Head of caudate nucleus (tissue), 42 donors: ENCODE measurements at places on chromosomes 4 and X.

DNA sequence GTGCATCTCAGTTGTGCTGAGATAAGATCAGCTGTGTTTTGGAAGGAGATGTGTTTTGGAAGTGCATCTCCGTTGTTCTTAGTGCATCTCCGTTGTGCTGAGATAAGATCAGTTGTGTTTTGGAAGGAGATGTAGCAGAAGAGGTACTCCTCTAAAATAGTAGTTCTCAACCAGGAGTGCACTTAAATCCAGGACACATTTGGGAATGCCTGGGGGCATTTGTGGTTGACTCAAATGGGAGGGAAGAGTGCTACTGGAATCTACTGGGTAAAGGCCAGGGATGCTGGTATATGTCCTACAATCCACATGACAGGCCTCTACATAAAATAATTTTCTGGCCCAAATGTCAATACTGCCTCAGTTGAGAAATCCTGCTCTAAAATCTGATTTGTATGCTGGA is 70.8 kb upstream of the CHRDL1 start:
- DNase-seq = no peak

- no peak for DNase-seq
Observed at GRCh38 chr4:24514808-24515207, 69.5 kb downstream of the DHX15 start.

- DNase-seq = no peak
Observed at GRCh38 chr4:36677112-36677511, 395.7 kb downstream of the DTHD1 start.

- no peak for DNase-seq
Observed at GRCh38 chrX:106898462-106898861, 4.7 kb downstream of the RIPPLY1 start.

DNA sequence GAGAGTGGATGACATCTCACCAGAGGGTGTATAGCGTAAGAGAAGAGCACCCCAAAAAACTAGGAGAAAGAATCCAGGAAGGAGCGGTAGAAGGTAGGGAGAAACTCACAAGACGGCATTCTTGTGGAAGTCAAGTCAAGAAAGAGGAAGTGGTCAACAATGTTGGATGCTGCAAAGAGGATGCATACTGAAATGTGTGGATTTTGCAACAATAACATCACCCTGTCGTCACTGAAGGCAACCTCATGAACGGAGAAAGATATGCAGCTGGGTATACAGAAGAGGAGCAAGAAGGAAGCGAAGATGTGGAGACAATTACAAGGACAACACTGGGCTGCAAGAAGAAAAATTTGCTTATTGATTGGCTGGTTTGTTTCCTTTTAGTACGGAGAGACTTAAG is 11.4 kb upstream of the TAPT1 start:
- no peak for DNase-seq

GRCh38 chrX:50680990-50681389 is 133.0 kb downstream of the SHROOM4 start:
- DNase-seq = peak; percentile 33

- no peak for DNase-seq
Observed at GRCh38 chr4:127708985-127709384, 21.2 kb upstream of the SLC25A31 start.

- no peak for DNase-seq
Observed at GRCh38 chr4:133921280-133922195, 280.1 kb downstream of the PABPC4L start.

DNA sequence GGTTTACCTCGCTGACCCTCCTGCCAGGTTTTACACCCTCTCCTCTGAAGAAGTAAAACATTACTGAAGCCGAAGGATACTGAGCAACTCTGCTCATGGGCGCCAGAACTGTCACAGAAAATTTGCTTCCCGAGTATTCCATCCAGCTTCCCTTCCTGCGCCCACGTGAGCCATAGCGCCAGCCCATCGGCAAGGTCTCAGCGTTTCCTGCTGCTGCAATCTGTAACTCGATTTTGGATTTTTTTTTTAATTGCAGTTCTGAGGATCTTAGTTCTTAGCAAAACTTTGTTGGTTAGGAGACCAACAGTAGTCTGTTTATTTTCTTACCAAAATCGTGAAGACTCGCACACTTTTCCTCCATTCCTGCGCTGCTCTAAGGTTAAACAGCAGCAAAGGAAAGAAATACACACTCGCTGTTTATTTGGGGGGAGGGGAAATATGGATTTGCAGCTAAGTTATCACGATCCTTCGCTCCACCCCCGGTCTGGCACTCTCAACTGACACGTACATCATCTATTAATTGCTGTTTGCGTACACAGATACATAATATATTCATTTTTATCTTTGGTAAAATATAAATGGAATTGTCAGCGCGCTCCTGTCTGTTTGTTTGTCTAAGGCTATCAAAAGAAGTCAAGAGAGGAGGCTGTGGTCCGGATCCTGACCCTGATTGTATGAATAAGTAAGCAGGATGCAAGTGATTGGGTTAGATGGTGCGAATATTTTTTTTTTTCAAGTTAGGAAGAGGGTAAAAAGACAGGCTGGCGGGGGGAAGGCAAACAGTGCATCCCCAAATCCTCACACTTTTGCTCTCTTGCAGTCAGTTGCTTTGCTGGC is at the start of gene TLL1:
Gene TLL1, plus strand, starts transcription at position 777 of the 837 bp plus-strand sequence. CDS start 668 bp downstream, outside the sequence.
- peak; percentile 27 for DNase-seq

DNA sequence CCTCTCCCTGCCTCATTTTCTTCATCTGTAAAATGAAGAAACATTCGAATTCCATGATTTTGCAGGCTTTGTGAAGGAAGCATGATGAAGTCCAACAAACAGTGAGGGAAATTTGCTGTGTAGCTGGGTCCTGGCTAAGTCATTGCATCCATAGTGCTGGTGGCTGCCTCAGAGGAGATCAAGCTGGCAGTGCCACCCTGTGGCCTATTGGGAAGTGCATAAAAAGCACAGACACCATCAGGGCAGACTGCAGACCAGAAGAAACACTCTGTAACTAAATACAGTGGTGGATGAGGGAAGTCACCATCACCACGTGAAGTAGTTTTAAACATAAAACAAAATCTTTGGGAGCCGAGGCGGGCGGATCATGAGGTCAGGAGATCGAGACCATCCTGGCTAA is 40.7 kb upstream of the DDX3X start:
- no peak for DNase-seq

GRCh38 chr4:74262522-74262921 is 45.7 kb upstream of the EPGN start:
- no peak for DNase-seq

DNA sequence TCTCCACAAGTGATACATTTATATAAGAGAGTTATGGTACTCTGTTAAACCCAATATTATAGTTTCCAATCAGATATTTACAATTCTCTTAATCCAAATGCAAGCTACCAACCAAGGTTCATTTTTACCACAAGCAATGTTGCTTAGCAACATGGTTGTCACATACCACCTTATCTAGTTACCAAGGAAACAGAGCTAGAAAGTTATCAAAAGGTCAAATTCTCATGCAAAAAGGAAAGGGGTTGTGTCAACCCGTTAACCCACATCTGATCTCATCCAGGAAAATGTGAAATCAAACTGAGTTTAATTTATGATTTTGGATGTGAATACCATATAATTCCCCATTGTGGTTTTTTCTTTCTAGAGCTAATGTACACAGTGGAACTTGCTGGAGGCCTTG is 274.1 kb upstream of the MAGEB2 start:
- DNase-seq = no peak

- no peak for DNase-seq
Observed at GRCh38 chr4:137651128-137651527, 118.8 kb upstream of the PCDH18 start.

- no peak for DNase-seq
Observed at GRCh38 chr4:162683659-162684370, 482.9 kb downstream of the NAF1 start.

DNA sequence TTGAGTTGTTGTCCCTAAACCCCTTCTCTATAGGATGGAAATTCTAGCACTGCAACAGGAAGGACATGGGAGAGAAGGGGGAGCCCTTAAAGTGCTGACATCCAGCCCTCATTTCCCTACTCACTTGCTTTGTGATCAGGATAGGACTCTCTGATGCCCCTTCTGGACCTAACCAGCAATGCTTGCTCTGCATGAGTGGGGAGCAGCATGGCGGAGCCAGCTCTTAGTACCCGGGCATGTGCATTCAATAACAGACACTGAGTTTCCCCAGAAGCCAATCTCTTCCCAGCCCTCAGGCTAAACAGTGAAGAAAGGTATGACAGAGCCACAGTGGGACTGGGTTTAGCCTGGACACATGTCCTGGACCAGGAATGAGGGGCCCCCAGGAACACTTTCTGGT is 14.0 kb downstream of the SOD3 start:
- DNase-seq = no peak

- no peak for DNase-seq
Observed at GRCh38 chr4:5340991-5341451, 289.7 kb downstream of the STK32B start.

GRCh38 chrX:809081-809480 is 178.5 kb downstream of the SHOX start:
- DNase-seq = no peak

GRCh38 chrX:123408821-123409737 is 225.0 kb downstream of the GRIA3 start:
- no peak for DNase-seq

GRCh38 chr4:112560084-112560483 is 44.1 kb upstream of the NEUROG2 start:
- no peak for DNase-seq

DNA sequence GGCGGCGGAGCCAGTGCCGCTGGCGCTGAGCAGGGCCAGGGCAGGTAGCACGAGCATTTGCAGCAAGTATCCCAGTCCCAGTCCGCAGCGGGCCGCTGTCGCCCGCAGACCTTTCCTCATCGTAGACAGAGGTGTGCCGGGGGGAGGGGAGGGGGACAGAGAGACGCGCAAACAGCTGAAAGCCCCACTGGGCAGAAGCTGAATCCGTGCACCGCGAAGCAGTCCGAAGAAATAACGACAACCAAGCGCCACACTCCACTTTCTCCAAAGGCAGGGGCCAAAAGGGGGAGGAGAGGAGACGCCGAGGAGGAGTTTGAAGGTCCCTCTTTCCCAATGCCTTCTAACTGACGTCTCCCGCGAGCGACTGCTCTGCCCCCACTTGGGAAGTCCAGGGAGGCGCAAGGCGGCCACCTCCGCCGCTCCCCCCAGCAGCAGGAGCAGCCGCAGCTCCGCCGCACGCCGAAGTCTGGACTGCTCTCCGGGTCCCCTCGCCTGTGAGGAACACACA is at the start of gene UNC5C:
Gene UNC5C, minus strand, starts transcription at position 236 of the 508 bp plus-strand sequence.
- no peak for DNase-seq

DNA sequence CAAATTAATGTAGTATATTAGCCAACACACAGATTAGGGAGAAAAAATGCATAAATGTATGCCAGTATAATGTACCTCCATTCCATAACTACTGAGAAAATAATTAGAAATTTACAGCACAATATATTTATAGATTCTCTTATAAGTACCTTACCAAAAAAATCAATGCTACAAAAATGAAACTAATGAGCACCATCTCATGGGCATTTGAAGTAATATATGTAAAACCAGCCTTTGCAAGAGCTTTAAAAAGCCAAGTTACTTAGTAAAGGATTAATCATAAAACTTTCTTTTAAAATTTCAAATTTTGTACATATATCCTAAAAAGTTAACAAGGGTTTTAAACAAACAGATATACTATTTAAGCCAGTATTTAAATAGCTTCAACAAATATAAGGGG is 43.2 kb downstream of the LRBA start:
- DNase-seq = no peak

DNA sequence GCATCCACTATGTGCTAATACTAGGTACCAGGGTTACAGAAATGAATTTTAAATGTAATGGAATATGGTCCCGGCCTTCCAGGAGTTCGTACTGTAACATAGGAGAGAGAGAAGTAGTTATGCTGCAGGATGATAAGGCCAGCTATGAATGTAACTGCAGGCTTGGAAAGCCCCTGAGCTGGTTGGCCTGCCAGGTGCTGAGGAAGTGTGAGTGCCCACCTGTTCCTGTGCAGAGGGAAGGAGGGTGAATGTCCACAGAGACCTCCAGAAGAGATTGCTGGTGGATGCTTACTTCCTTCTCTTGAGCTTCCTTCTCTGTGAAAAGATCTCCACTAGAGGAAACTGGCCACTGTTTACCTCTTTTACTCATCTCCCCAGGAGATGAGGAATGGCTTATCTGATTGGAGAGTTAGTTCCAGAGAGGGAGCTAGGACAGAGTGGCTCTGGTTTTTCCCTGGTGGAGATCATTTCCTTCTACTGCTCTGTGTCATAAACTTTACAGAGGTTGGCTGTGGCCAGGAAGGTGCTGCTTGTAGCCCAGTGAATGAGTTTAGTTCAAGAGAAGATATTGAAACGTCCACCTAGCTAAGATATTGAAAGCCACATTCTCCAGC is 114.0 kb upstream of the LNX1 start:
- no peak for DNase-seq

DNA sequence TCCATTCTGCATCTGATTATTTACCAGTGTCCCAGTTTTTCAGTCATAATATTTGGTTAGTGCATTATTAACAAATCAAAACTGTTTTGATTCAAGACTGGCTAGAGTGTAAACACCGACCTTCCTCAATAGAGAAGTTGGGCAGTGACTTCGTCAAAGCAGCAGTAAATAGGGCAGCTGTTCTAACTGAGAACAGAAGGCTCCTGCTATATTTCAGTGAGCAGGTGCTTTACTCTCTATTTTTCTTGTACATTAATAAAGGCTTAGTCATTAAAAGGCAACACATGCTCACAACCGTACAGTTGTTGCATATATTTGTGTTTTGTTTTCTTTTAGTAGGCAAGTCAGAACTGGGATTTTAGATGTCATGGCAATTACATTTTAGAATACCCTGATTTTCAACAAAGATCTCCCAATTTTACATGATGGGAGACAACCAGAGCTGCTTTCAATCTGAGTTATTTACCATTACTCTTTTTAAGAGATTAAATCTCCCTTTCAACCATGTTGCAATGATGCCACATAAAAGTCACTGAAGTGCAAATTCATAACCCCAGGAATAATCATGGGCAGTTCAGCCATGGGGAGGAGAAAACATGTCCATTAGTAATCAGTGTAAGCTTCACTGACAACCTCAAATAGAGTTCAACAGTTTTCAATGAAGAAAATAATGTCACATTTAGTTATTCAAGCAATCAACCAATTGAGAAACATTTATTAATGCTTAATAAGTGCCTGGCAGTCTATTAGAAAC is 233.3 kb downstream of the NDST4 start:
- no peak for DNase-seq

- no peak for DNase-seq
Observed at GRCh38 chr4:82681754-82682153, 116.8 kb downstream of the SCD5 start.

DNA sequence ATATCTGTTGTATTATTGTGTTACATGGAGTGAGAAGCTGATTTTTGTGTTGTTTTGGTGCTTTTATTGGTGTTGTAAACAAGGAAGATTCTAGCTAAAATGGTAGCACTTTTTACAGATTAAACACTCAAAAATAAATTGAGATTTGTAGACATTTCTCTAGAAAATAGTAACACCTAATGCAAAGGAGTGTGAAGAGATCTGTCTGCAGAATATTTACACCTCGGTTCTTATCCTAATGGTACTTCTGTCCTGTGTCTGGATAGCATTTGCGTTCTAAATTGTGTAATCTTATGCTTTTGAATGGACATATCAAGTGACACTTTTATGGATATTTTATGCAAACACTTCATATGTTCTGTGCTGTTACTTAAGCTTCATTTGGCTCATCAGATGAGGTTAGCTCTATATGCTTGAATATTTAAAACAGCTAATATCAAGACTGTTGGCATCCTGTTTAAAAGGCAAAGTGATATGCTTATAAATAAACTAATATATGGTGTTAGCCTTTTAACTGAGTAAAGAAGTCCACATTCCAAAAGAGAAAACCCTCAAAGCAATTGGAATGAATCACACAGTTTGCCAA is 6.0 kb downstream of the PCDH7 start:
- no peak for DNase-seq

GRCh38 chr4:23234018-23234417 is 541.3 kb downstream of the GBA3 start:
- DNase-seq = no peak
